Astrocyte (in vitro differentiated cells and primary cell): ENCODE measurements at places on chromosomes 7 and 10. TPM values are rescaled to one million over a fixed set of nuclear protein-coding genes. Genes with fewer than 3 reads are reported as not detected.

RASA4 gene
- total RNA-seq = 5.0 and 7.2 TPM in 2 replicates

- DNase-seq = no peak
These were observed 78.8 kb downstream of the INPP5A start for GRCh38 chr10:132616170-132616995.

DNA sequence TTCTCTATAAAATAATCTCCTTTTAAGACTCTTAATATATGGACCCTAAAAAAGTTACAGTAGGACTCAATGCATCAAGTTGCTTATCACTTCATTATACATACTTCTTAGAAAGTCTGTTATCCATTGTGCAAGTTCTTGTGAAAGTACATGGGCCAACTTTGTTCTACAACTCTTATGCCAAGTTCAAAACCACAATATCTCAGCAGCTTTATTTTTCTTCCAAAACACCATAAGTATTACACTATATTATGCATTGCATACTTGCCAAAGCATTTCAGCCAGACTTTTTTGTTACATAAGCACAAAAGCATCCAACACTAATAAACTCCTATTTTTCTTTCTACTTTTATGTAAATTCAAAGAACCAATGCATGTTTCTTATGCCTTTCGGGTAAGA, 94.4 kb downstream of the AHR start:
- DNase-seq = peak; percentile 94

DNA sequence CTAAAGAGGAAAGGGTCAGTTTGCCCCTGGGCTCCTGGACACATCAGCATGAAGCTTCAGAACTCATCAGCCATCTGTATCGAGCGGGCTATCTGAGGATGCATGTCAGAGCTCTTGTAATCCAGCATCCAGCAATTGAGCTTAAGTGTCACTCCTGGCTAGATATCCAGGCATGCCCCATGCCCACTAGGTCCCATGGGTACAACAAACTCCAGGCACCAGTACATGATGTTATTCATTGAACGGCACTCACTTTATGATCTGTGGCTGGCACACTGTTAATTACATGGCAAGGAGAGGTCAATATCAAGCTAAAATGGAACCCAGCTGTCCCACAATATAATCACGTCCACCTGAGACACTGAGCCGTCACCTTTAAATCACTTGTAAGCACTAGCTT, 274.2 kb downstream of the ELMO1 start:
- DNase-seq = no peak

GRCh38 chr7:5701085-5701914, 80.2 kb downstream of the RNF216 start:
- no peak for DNase-seq

DNA sequence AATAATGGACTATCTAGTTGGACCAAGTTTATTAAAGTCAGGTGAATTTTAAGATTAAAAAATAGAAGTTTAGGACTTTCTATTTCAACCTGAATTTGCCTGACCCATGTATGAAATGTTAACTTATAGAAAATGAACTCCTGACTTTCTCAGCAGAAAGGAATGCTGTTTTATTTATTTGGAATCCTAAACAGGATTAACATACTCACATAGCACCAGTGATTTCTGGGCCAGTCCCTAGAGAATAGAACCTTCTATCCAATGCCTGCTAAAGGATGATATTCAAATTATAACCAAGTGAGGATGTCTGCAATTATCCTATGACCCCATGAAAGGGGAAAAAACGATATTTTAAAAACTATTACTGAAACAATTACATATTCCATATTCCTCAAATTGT, 148.8 kb downstream of the CHRM2 start:
- DNase-seq = no peak

DNA sequence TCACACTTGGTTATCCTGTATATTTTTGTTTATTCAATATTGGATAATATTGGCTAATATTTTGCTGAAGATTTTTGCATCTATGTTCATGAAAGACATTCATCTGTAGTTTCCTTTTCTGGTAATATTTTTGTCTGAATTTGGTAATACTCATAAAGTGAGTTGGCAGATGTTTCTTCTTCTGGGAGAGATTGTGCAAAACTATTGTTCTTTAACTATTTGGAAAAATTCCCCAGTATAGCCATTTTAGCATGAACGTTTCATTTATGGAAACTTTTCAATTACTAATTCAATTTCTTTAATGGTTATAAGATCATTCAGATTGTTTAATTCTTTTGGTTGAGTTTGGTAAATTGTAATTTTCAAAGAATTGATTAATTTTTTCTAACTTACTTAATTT, 560.8 kb upstream of the FZD8 start:
- no peak for DNase-seq

GRCh38 chr10:90983914-90984549, 63.1 kb upstream of the ANKRD1 start:
- DNase-seq = no peak

GRCh38 chr7:98134420-98135228, 28.0 kb downstream of the LMTK2 start:
- DNase-seq = no peak

- DNase-seq = no peak
These were observed 22.2 kb downstream of the CADPS2 start for GRCh38 chr7:122864016-122864415.
